ENCODE measurements at places on chromosomes 4 and X.

DNA sequence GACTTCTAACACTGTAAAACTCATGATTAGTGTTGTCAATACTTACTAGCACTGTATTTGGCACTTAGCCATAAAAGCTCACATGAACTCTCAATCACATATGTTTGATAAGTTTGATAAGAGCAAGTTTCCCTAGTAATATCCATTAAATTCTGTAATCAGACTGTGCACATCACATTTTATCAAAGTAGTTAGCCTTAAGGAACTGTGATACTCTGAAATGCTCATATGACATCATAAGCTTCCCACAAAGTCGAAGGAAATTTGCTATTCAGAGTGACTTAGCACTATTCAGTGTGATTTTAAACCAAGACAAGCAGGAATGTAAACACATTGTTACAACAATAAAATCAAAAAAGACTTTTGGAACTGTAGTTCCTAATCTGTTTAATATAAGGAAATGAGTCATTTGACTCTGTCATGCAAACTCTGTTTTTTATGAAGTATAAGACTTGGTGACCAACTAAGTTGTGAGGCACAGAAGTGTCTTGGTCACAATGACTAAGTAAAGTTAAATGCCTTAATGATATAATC is 6.7 kb downstream of the SLC7A11 start:
- peak; percentile 58 for DNase-seq

DNA sequence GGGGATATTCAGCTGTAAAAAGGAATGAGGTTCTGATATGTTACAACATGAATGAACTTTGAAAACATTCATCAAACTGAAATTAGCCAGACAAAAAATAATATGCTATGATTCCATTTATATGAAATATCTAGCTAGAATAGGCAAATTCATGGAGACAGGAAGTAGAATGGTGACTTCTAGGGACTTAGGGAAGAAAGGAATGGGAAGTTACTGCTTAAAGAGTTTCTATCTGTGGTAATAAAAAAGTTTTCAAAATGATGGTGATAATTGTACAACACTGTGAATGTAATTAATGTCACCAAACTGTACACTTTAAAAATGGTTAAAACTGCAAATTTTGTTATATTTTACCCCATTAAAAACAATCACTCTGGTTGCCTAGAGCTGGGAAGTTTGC is 30.2 kb downstream of the SMIM14 start:
- DNase-seq = no peak

GRCh38 chrX:46262304-46262703 is 282.9 kb downstream of the ZNF674 start:
- no peak for DNase-seq

- no peak for DNase-seq
These were observed 30.0 kb downstream of the ITM2A start for GRCh38 chrX:79336869-79337815.

GRCh38 chr4:26482508-26483462 is 7.5 kb downstream of the CCKAR start:
- DNase-seq = no peak

DNA sequence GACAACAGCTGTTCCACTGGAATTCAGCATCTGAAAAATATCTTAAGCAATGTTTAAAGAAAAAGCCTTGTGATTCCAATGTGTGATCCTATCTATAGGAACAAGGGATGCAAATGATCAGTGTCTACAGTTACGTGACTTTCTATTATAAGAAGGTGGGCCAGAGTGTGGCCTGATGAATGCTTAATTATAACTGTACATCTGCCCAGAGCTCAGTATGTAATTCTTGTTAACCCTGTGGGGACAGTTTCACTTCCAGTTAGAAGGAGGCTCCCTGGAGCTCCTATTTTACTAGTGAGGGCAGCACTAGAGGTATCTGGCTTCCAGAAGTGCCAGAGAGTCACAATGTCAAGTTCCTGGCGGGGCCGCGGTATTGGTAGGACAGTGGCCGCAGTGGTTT is 288.5 kb downstream of the USP46 start:
- DNase-seq = no peak

- no peak for DNase-seq
These were observed 113.1 kb upstream of the INPP4B start for GRCh38 chr4:142959173-142959572.
